ENCODE measurements at places on chromosomes 5 and 9.

- no peak for DNase-seq
Observed at GRCh38 chr5:159419576-159419975, 89.3 kb upstream of the IL12B start.

DNA sequence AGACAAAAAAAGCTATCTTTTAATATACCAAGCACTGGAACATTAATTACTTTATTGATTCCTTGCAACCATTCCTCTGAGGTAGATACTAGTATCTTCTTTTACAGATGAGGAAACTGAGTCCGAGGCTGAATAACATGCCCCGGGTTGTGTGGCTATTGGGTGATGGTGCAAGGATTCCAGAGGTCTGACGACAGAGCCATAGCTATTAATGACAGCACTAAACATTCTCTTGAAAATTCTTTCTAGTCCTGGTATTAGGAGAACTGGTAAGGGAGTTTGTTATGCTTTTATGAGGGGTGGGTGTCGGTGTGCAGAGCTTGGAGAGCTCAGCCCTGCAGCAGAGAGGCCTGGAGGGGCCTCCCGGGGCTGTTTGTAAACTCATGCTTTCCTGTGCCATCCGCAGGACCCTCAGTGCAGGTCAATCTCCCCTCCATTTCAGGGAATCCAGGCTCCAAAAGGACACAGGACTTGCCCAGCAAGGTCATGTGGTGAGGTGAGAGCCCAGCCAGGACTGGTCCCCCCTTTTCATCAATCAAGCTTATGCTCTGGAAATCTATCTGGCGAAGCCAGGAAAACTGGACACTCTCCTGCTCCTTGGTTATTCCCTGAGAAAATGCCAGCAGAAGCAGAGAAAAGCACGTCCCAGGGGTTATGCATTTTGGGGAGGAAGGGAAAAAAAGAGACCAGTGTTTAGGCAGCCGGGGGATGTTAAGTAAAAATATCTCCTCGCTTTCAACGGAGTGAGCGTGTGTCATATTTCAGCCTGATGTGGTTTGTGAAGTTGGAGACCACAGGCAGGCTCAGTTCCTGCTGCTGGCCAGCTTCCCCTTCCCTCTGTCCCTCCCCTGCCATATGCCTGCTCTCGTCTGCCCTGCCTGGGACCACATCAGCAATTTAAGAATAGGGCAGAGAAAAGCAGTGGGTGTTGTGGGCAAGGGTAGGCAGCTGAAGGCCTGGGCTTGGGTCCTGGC is 3.7 kb downstream of the GSN start:
- DNase-seq: no peak

DNA sequence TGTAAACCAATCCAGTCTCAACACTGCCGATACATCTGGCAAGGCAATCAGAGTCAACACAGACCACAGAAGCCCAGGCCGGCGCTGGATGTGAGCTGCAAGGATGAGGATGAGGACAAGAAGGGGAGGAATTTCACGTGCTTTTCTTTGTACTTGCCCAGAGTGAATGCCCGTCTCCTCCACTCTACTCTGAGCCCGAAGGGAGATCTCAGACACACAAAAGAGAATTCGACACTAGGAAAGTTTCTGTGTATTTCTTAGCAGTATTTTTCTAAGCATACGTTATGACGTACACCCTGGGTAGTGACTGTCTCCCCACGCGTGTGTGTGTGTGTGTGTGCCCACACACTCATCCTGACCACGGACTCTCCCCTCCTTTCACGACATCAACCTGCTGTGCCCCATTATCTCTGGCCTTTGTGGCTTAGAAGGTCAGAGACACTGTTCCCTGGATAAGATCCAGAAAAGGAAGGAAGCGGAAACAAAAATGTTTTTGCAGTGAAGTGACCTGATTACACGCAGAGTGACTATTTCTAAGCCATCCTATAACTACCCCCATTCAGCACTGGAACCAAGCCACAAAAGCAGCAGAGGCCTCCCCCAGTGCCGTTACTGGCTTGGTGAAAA is 227.3 kb upstream of the DAPK1 start:
- DNase-seq: no peak

DNA sequence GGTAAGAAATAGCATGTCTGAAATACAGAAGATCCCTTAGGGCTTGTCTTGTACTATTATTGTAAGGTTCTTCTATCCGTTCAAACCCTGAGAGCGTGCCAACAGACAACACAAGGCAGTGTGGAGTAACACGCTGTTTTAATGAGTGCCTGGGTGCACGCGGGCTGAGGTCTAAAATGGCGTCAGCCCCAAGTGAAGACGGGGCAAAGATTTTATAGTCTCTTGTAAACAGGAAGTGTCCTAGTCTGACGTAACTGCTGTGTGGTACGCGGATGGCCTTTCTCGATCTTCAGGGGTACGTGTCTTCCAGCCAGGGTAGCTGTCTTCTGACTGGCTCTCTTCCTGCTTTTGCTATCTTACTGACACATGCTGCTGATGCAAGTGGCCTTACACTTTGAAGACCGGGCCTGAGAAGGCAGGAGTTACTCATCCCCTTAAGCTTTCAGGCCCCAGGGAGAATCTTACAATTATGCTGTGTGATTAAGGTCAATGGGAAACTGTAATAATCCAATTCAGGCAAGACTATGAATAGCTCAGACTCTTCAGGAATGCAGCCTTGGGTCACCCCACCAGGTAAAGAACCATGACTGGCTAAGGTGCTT is 1812.0 kb upstream of the CDH9 start:
- no peak for DNase-seq

DNA sequence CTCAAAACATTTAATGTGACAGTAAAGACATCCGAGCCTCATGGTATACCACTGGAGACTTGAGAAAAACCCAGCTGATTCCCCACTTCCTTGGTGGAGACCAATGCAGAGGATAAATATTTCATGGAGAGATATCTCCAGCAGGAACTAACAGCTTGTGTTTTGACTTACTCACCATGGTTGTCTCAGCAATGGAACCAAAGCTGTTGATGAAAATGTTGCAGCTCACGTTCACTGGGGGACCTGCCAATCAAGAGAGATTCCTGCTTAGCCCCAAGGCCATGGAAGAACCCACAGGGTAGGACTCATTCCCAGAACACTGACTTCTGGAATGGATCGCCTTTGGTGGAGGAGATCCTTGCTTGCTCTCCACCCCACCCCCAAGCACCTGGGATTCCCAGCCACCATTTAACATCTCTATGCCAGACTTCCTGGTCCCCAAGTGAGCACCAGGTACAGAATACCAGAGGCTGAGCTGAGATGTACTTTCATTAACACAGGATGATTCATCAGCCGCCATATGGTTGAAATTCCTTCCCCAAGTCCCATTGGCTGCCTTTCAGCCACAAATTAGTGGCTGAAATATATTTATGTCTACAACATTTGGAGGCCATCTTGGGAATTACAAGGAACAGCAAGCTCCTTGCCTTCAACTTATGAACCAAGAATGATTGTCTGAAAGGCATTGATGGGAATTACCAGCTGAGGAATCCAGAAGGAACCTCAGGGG is 37.9 kb downstream of the GLRA1 start:
- no peak for DNase-seq

DNA sequence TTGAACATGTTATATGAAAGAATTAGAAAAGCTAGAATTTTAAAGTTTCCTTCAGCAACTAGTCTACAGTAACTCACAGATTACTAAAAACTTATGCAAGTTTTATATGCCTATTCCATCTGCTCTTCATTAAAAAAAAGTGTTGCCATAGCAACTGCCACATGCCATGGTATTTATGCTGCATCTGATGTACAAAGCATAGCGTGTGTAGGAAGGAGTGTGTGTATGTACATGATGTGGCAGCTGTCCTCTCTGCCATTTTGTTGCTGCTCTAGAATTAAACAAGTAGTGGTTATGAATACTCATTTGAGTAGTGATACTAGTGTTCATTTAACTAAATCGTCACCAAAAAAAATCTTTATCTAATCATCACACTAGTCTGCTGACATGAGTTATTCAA is 593.5 kb downstream of the CETN3 start:
- DNase-seq: no peak

GRCh38 chr5:43560128-43560527 is 3.3 kb upstream of the PAIP1 start:
- DNase-seq: no peak

DNA sequence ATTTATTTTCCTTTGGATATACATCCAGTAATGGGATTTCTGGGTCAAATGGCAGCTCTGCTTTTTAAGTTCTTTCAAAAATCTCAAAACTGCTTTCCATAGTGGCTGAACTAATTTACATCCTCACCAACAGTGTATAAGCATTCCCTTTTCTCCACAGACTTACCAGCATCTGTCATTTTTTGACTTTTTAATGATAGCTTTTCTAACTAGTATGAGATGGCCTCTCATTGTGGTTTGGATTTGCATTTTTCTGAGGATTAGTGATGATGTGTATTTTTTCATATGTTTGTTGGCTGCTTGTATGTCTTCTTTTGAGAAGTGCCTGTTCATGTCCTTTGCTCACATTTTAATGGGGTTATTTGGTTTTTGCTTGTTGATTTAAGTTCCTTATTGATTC is 90.0 kb upstream of the HMHB1 start:
- DNase-seq: no peak
